ENCODE measurements at places on chromosomes 7 and 10. TPM values are rescaled to one million over a fixed set of nuclear protein-coding genes. Genes with fewer than 3 reads are reported as not detected.

- DNase-seq: peak; percentile 20
These were observed 111.4 kb upstream of the GLCCI1 start for GRCh38 chr7:7857143-7857583.

- DNase-seq: no peak
These were observed 293.8 kb downstream of the PHTF2 start for GRCh38 chr7:78092331-78092730.

- DNase-seq: no peak
These were observed 40.5 kb upstream of the PRKAR1B start for GRCh38 chr7:767580-767940.

DNA sequence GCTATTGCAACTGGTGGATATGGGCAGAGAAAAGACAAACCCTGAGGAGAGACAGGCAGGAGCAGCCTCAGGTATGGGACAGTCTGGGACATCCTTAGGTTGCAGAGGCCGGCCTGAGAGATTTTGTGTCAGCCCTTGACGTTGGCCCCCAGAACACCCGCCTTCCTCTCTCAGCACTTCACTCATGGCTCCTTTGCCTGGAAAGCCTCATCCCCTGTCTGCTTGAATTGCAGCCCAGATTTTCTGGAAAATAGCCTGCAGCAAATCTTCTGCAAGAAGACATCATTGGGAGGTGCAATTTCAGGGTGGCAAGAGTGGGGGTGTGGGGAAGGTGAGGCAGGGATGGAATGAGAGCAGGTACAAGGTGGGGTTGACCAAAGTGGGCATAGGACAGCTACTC lies 2.2 kb upstream of the FRMD4A start:
- DNase-seq: no peak

BAIAP2L1 gene
- total RNA-seq: 2.9 TPM

- DNase-seq: no peak
These were observed 3.9 kb downstream of the HMX3 start for GRCh38 chr10:123139521-123140163.

FAM241B gene
- total RNA-seq: not detected

DNA sequence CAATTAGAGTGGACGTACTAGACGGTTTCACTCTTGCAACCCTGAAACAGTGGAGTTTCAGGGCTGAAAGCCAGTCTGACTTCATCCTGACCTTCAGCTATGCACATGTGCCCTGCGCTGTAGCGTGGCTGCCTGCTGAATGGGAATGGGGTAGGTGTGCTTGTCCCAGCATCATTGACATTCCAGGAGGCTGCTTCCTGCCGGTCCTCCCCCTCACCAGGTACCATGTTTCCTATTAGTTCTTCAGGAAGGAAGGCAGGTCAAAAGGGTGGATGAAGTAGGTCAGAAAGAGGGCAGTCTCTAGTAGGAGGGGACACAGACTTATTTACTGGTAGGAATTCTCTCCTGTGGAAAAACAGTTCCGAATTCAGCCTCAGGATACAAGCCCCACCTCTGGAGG lies 551.8 kb upstream of the GALNT17 start:
- no peak for DNase-seq

DNA sequence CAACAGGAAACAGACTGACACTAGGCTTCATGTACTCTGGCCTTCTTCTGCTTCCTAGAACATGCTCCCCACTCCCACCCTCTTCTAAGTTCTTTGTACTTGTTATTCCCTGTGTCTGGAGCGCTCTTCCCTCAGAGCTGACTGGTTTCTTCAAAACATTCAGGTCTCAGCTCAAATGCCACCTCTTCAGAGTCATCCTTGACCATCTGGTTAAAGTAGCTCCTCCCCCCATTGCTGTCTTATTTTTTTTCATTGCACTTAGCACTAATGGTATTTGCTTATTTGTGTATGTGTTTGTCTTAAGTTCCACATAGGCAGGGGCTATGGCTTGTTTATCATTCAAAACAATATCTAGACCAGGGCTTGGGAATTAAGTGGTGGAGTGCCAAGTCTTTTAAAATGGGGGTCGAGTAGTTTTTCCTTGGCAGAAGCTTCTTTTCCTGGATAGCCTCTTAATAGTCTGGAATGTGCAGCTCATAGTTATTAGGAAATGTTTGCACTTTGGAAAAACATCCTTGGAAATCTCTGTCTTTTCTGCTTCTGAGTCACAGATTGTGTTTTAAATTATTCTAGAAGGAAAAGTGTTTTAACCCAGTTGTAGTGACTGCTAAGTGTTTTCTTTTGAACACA lies 60.0 kb downstream of the RALA start:
- peak; percentile 59 for DNase-seq

H2BK1 gene
- not detected for total RNA-seq

MRLN gene
- not detected for total RNA-seq

FOXI2 gene
- not detected for total RNA-seq

- DNase-seq: no peak
These were observed 993 bp upstream of the SND1 start for GRCh38 chr7:127650847-127651555.

EBF3 gene
- 41.7 TPM for total RNA-seq

DNA sequence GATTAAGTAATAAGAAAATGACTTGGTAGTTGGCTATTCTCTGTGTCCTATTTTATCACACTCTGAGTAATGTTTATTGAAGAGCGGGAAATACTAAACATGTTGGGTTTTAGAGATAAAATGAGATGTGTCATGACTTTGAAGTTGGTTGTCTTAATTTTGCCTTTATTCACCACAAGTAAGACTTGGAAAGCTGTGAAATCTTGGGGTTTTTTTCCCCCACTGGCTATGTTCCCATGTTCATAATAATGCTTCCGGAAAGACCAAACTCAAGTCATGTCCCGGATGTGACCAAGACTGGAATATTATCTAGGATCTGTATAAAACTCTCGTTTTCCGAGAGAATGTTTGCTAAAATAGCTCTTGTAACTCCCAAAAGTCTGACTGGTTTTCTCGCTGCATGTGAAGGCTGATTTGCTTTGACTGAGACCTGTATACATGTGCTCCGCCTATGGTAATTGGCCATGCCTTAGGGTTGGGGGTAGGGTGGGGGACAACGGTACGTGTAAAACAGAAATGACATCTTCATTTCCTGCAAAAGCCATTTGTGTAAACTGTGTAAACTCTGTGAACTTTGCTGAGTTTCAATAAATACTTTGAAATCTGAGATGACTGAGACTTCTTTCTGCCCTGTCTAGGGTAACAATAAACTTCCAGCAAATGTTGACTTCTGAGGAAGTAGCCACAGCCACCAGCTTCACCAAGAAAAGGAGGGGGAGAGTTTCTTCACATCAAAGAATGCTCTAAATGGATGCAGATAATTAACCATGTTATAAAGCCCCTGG lies 169.6 kb downstream of the ZNF365 start:
- DNase-seq: no peak

GRCh38 chr7:81526971-81527370 lies 242.9 kb downstream of the HGF start:
- DNase-seq: no peak

DNA sequence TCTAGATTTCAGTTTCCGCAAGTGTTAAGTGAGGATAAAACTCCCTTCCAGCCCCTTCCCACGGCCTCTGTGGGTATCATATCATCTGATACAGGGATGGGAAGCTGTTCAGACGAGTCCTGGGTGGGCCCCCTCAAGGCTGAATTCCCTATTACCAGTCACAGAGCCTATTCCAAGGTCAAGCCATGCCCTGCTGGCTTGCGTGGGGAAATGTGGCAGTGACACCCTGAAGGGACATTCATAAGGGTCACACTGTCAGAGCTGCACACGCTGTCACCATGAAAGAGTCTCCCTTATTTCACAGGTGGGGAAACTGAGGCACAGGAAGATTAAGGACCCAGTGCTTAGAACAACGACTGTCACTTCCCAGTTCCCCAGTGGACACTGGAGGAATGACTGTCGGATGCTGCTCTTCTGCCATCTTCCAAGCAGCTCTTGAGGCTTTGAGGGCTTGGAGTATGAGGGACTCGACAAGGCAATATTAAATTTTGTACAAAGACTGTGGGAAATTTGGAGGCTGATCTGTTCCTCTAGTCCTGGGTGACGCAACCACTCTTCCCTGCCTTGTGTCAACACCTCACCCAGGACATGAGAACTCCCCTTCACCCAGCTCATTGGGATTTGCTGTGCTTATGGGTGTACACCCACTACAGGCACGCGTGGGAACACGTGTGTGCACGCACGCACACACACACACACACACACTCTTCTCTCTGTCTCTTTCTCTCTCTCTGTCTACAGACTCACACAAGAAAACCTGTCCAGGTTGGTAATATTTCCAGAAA lies 386.0 kb downstream of the RPS24 start:
- DNase-seq: no peak

AKR1B15 gene
- total RNA-seq: 0.06 TPM

FANK1 gene
- 2.2 TPM for total RNA-seq

- peak; percentile 67 for DNase-seq
These were observed 576.1 kb upstream of the LRRTM3 start for GRCh38 chr10:66349726-66350125.

C10orf90 gene
- total RNA-seq: 1.0 TPM

- DNase-seq: peak; percentile 5
These were observed 25.9 kb downstream of the VAX1 start for GRCh38 chr10:117112220-117112619.

GRCh38 chr10:7666253-7667023 lies at the start of gene ITIH5:
TSS of gene ITIH5 (minus strand) at chr10:7666966. CDS start at chr10:7666892, 74 bp downstream.
- no peak for DNase-seq

TMEM229A gene
- not detected for total RNA-seq

PDE6C gene
- total RNA-seq: not detected

DNA sequence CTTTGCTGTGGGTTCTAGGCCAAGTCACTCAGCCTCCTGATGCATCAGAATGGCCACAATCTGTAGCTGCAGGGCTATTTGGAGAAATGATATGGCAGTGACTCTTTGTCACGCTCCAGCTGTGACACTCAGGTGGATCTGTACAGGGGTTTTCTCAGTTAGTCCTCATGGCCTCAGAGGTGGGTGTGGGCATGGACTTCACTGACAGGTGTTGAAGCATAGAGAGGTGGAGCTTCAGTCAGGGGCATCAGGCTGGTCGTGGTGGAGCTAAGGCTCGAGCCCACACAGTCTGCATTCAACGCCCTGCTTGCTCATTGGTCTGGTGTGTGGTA lies 21.2 kb downstream of the PALD1 start:
- DNase-seq: no peak

RELN gene
- 0.63 TPM for total RNA-seq

TNS3 gene
- 556 TPM for total RNA-seq

FZD1 gene
- total RNA-seq: 58.5 TPM

DNA sequence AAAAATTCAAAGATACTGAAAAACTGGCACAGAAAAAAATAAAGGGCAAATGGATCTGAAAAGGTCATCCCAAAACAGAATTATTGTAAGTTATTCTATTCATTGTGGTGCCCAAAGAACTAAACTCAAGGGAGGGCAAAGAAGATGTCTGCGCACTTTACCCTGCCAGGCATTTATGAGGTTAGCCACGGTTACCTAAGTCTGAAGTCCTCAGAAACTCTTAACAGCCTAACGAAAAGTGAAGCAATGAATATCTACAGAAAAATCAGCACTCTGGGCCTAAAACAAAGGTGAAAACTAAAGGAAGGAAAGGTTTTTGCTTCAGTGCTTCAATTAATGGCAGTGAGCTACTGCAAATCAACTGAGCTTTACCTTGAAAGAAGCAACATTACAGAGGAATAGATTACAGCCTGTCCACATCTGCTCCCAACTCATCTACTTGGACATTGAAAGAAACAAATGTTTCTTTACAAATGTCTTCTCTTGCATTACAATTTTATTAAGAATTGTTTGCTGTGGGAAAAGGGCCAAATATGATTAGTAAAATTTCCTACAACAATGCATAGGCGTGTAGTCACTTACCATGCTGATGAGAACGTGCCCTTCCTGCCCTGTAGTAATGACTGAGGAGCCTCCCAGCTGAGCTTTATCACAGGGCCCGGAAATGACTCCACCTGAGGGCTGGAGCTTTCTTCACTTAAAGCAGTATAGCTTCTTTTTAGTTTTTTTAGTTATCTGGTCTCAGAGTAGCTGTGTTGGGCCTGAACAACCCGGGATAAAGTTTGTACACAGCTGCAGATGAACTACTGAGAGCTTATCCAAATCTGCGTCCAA lies at the start of gene TUBAL3:
TUBAL3 (minus strand) TSS at position 621 of the 834 bp plus-strand sequence; CDS start at position 585, 36 bp downstream.
- no peak for DNase-seq

DNA sequence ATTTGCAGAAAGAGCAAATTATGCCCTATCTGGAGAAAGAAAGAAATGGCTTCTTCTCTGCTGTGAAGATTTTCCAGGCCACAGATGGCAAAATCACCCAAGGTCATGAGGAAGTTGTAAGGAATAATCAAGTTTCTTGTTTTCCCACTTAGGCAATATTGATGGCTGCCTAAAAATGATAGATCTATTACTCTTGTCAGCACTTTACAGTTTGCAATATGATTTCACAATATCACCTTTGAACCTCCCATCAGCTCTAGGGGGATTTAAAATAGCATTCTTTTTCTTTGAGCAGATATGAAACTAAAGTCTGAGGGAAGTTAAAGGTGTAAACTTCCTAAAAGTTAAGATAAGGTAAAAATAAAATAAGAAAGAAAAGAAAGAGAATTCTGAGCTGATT lies 6.7 kb downstream of the NPSR1 start:
- DNase-seq: no peak

GRCh38 chr10:96612055-96612830 lies 25.4 kb upstream of the TM9SF3 start:
- DNase-seq: no peak
